ENCODE measurements at places on chromosomes 13 and 19. TPM values are rescaled to one million over a fixed set of nuclear protein-coding genes. Genes with fewer than 3 reads are reported as not detected.

Gene ZNF557
- total RNA-seq: 3.3 TPM

Gene CGB3
- total RNA-seq: 0.14 TPM

Gene B3GLCT
- total RNA-seq: 5.4 TPM

Gene CEACAM21
- total RNA-seq: not detected

Gene ERICH6B
- not detected for total RNA-seq

Gene OR4F17
- total RNA-seq: not detected

Gene CGB8
- 5.3 TPM for total RNA-seq

Gene KIR2DL3
- total RNA-seq: not detected

Gene OR10H5
- total RNA-seq: not detected
